ENCODE measurements at places on chromosomes 3 and 15. TPM values are rescaled to one million over a fixed set of nuclear protein-coding genes. Genes with fewer than 3 reads are reported as not detected.

The HAPLN3 gene
- total RNA-seq: 80.8 TPM

The XIRP1 gene
- not detected for total RNA-seq

The GOLGA8T gene
- 1.5 TPM for total RNA-seq

The TFDP2 gene
- total RNA-seq: 32.1 TPM

- no peak for DNase-seq
These were observed 22.7 kb upstream of the FRMD4B start for GRCh38 chr3:69408542-69408941.

GRCh38 chr15:81309647-81310450 is 14.1 kb downstream of the STARD5 start:
- DNase-seq: no peak

DNA sequence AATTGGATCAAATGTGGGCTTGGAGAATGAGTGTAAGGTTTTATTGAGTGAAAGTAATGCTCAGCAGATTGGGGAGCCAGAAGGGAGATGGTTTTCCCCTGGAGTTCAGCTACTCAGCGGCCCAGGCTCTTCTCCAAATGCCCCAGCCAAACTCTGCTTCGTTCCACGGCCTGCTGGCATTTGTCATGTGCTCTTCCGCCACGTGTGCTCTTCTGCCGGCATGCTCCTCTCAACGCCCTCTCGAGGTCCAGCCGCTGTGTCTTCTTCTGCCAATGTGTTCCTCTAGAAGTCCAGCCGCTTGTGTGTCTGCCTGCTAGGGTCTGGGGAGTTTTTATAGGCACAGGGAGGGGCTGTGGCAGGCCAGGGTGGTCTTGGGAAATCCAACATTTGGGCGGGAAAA is 156.8 kb downstream of the RBPMS2 start:
- DNase-seq: no peak

GRCh38 chr15:67820122-67820991 is 5.0 kb upstream of the SKOR1 start:
- DNase-seq: no peak

- DNase-seq: peak; percentile 24
These were observed at the start of gene CNTN3 for GRCh38 chr3:74614107-74614967. CNTN3 (minus strand) TSS chr3:74614659; CDS start chr3:74521112, 93,547 bp downstream.

DNA sequence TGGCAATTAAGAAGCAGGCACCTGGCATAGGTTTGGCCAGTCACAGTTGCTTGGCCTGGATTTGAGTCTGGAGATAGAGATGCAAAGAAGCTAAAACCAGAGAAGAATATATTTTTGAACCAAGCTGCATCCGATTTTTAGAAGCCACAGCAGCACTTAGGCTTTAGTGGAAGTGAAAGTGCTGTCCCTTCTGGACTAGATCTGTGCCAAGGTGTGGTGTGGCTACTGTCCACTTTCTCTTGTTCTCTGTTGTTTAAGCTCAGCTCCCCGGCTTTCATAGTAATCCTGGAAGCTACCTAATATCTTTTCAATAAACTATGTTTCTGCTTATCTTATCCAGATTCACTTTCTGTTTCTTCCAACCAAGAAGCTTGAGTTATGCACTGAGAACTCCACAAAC is 183.4 kb upstream of the THRB start:
- DNase-seq: no peak

DNA sequence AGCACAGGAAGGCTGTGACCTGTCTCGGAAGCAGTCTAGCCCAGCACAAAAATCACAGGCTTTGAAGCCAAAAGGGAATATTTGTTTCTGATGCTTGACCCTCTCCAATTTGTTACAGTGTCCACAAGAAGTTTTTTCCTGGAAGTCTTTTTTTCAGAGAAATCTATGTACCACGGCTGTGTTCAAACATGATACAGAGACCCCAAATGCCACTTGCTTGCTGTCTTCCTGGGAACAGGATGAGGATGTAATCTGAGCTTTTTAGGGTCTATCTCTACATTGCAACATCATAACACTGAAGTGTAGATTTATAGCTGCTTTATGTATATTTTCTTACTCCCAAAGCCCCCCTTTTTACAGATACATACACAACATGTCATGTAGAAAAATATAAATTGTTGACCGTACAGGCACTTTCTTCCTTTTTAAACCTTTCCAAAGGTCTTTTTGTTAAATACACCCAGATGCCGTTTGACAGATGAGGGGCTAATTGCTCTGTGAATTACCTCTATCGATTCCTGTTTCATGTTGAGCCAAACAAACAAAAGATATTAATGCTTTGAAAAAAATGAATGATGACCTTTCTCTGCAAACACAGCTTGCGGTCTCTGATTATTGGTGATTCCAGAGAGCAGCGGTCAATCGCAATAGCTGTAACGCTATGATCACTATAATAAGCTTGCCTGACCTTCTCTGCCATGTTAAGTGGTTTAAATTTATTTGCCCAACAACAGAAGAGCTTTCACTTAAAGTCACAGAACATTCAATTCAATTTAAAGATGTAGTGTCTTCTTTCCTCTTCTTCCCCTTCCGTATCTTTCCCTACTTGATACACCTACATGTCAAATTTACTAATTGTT is 875.9 kb upstream of the NR2F2 start:
- no peak for DNase-seq

DNA sequence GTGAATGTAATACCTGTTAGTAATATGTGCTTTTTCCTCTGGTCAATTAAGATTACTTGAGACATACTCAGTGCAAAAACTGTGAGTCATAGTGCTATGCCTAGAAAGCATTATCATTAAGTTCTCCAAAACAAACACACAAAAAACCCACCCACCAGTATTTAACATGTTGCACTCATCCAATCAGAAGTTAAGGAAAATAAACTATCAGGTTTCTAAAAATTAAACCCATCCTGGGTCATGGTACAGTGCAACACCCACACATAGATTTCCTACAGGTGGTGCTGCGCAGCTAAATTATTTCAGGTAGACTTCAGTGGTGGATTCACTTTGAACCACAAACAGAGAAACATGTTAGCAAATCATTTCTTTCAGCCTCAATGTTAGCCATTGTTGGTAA is 264.4 kb upstream of the VEPH1 start:
- DNase-seq: no peak

DNA sequence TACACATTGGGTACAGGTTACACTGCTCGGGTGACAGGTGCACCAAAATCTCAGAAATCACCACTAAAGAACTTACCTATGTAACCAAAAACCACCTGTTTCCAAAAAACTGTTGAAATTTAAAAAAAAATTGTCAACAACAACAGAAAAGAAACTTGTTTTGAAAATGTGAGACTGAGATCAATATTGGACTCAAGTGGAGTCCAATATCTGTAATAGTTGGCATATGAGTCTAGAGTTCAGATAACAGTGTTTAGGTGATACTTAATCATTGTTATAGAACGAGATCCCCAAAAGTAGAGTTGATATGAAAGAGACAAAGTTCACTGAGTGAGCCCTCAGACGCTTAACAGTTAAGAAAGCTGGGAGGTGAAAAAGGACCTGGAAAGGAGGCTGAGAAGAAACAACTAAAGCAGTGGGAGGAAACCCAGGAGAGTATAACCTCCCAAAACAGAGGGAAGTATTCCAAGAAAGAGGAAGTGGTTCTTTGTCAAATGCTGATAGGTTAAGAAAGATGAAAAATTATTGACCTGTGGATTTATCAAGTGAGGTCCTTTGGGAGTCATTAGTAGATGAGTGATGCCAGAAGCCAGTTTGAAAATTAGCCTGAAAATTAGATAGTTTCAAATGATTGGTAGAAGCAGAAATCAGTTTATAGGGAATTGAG is 388.6 kb upstream of the DPH6 start:
- no peak for DNase-seq

Data from activated naive CD8-positive, alpha-beta T cell treated with anti-CD3 and anti-CD28 coated beads, Interleukin-2, amount 10 ng/mL, durations not matched to agents 7 days and 5 days (primary cell).